NCI-H1694 treated with DMSO at 0.1 percent for 48 hours (cell line): ENCODE measurements at places on chromosomes 7 and 10.

DNA sequence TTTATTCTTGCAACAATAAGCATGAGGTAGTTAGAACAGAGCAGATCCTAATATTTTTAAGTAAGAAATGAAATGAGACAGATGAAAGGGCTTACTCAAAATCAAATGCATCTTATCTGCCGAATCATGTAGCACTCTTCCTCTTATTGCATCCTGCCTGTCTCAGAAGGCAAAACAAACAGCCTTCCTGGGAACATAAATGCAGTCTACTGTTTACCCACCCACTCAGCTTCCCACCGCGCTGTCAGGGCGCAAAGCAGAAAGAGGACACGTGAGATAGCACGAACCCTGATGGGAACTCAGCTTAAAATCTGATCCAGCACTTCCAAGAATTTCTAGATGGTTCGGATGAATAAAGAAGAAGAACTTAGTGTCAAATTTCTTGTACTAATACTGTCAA lies 114.4 kb upstream of the CDK1 start:
- DNase-seq, result no peak

- DNase-seq, result no peak
Observed at GRCh38 chr10:77214799-77215198, 422.8 kb downstream of the KCNMA1 start.

DNA sequence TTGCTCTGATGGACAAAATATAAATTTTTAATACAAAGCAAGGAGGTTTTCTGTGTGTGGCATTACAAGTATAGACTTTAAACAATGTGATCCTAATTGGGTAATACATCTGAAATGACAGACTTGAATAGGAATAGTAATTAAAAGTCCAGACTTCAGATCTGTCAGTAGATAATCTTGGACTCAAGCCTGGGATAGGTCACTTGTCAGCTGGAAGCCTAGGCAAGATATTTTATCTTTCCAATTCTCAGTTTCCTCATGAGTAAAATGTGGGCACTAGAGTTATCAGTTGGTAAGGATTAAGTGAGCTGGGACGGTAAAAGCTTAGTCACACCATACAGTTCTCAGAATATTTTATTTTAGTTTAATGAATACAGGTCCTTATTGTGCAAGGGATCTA lies 10.4 kb upstream of the ZMYND11 start:
- DNase-seq, result no peak

DNA sequence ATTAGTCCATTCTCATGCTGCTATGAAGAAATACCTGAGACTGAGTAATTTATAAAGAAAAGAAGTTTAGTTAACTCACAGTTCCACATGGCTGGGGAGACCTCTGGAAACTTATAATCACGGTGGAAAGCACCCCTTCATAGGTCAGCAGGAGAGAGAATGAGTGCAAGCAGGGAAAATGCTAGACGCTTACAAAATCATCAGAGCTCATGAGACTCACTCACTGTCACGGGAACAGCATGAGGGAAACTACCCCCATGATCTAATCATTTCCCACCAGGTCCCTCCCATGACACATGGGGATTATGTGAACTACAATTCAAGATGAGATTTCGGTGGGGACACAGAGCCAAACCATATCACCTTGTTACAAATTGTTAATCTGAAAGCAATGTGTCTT lies 15.8 kb downstream of the TAS2R39 start:
- no peak for DNase-seq

- DNase-seq, result peak; percentile 61
Observed at GRCh38 chr10:35940141-35941041, 298.3 kb upstream of the FZD8 start.

- DNase-seq, result no peak
Observed at GRCh38 chr10:20776384-20777118, 120.6 kb downstream of the NEBL start.

DNA sequence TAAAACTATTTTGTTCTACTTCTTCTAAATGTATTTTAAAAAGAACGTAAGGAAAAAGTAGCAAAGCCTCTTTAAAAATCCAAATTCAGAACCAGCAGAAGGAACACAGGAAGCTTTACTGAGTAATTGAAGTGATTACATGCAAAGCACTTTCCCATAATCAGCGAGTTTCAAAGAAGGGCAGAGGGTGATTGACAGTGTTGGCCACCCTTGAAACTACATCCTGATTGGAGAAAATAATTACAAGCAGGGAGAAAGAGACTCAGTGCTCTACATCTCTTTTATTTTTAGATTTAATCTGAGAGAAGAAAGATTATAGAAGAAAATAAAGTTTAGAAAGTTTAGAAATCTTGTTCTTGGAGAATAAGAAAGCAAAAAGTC lies 20.3 kb upstream of the HGF start:
- DNase-seq, result no peak

DNA sequence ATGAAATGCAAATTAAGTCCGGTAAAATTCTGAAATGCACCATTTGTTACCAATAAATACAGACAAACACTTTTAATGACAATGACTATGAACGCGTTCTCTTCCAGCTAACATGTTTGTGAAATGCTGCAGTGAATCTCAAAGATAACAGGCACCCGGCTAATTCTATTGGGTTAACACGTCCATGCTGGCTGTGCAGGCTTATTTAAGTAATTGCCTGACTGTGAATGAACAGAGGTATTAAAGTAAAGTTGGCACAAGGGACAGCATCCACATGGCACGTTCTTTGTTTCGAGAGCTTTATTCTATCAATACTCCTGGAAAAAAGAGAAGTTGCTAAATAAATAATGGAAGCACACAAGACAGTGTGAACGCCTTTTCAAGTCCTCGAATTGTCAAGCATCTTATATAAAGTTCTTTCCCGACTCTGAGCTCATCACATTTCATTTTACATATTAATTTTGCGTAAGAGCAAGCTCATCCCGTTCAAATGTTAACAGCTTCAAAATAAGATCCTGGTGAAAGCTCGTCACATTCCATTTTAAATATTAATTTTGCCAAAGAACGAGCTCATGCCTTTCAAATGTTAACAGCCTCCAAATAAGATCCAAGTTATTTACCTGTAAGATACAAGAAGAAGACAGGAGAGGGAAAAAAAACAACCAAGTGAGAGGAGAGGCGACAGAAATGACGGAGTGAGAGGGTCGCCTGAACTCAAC lies 111.3 kb upstream of the RHEB start:
- DNase-seq, result no peak

- no peak for DNase-seq
Observed at GRCh38 chr10:105434970-105435369, 793.9 kb downstream of the SORCS3 start.

- no peak for DNase-seq
Observed at GRCh38 chr10:405648-406047, 270.4 kb downstream of the ZMYND11 start.
